ENCODE measurements at places on chromosomes 2 and 18.

GRCh38 chr2:238489431-238489830 lies 62.7 kb downstream of the ASB1 start:
- no peak for DNase-seq

DNA sequence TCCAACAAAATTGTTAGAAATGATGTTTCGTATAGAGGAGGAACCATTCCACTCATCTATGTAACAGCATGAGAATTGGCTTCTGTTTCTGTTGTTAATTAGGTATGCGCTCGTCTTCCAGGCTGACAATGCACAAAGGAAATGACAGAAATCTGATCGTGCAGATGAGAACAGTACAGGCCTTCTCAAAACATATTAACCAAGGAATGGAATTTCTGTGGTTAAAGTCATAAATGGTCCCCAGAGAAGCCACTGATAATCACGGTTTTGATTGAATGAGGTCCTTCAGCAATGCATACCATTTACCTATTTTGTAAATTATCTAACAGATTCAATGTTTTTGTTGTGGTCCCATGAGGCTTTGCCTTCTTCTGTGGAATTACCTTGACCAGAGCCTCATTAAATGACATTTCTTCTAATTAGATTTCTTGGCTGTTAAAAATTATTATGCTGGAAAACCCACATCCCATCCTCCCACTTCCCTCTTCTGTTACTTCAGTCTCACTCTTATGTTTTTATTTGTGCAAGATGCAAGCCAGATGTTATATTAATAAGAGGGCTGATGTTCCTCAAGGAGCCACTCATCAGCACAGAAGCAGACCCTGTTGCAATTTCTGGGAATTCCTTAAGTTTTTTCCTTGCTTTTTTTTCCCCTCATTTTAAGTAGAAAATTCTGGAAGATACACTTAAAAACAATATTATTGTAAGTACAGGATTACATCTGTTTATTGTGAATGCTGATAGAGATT lies 395.8 kb downstream of the PID1 start:
- DNase-seq, result peak; percentile 34

DNA sequence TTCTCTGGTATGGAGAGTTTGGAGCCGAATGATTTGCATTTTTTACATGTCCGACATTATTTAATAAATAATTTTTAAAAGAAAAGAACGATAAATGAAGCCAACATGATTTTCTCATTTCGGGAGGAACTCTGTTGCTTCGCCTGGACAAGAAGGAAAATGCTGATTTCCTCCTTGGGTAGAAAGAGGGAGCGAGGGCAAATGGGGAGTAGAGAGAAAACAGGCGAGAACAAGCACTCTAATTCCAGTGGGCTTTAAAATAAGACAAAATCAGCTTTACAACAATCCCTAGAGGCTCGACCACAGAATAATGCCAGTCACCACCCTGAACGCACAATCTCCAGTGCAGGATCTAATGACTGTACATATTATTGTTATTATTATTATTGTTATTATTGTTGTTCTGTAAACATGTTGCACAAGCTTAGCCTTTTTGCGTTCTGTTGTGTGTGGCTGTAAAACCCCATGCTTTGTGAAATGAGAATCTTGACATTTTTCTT lies 3.7 kb downstream of the DLX1 start:
- DNase-seq, result no peak

DNA sequence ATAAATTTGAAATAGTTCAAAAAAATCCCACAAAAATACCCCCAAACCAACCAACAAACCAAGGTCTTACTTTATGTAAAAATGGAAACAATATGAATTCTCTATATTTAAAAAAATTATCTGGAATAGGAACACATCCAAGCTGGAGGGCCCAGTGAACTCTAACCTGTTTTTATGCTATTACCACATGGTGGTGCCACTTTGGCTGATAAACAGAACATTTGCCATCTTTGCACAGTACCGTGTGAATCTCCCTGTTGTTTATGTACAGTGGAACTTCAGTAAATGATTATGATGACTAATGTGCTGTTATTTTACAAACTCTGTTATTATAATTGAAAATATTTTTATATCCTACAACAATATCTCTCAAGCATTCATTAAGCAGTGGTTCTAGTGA lies 145.3 kb upstream of the SMAD7 start:
- no peak for DNase-seq

- peak; percentile 19 for DNase-seq
Observed at GRCh38 chr18:46497129-46497528, 159.9 kb downstream of the LOXHD1 start.

Data from astrocyte of the spinal cord (primary cell).